Activated naive CD4-positive, alpha-beta T cell treated with anti-CD3 and anti-CD28 coated beads, Interleukin-2, amount 50 U/mL, for 72 hours (primary cell): ENCODE measurements at places on chromosomes 12 and 14. TPM values are rescaled to one million over a fixed set of nuclear protein-coding genes. Genes with fewer than 3 reads are reported as not detected.
A peak's percentile ranks its signal among the peaks of the same experiment; 100 is the strongest.

Gene COL2A1
- not detected for total RNA-seq

Gene KLRC3
- not detected for total RNA-seq

DNA sequence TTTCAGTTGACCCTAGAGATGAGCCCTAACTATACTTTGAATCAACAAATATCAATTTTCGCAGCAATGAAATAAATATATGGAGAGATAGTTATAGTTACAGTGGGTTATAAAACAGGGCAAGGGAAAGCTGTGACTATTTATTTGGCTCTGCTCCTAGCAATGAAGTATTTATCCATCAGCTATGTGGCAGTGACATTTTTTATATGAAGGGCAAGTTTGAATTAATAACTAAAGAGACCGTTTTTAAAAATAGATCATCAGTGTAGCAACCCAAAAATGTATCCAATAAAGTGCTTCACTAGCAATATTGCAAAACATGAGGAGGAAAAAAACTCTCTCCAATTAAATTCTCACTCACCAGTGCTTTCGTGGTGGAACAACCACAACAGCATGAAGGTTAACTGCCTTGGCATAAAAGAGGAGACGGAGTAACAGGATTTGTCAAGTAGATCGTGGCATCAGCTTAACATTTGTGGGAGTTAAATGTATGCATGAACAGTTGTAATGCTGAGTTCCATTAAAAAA is 58.1 kb upstream of the NUDT4 start:
- DNase-seq = no peak

Gene IKBIP
- 28.2 TPM for total RNA-seq

- DNase-seq = no peak
These were observed 325.5 kb downstream of the TMEM121 start for GRCh38 chr14:105851716-105852377.

- DNase-seq = no peak
These were observed 4.5 kb downstream of the TBX3 start for GRCh38 chr12:114679452-114679875.

DNA sequence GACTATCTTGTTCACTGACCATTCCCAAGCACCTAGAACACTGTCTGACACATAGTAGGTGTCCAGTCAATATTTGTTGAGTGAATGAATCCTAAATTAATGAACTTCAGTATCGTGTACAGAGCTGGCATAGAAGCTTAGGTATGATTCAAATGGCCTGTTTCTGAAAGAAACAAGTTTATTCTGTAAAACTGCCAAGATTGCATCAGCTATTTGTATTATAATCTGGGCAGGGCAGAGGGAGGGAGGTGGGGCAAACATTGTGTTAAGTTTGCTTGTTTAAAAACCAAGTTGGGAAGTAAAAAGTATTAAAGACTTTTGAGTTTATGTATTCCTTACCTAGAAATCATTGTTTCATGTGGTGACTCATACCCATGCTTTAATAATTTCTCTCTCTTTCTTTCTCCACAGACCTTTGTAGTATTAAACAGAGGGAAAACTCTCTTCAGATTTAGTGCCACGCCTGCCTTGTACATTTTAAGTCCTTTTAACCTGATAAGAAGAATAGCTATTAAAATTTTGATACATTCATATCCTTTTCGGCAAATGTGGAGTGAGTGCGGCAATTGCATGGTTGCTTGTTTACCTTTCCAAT is 92.8 kb downstream of the SCN8A start:
- no peak for DNase-seq

Gene CABP1
- total RNA-seq = not detected

DNA sequence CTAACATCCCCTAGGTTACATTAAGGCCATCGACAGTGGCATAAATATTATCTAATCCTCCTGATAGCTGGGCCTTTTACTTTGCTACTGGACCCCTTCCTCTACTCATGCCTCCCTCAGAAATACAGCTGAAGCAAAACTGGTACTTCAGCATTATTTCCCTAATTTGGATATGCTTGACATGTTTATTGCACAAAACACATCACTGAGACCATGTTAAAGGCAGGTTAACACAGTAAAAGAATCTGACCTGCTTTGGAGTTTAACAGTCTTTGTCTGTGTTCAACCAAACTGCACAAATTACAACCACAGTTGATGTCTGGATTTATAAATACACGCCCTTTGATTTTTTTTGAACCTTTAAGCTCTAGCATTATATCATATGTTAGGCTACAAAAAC is 156.6 kb downstream of the FOXA1 start:
- DNase-seq = no peak

- DNase-seq = no peak
These were observed 7.6 kb upstream of the NUMB start for GRCh38 chr14:73465823-73466532.

GRCh38 chr14:31895646-31896045 is 181.5 kb upstream of the ARHGAP5 start:
- DNase-seq = no peak

DNA sequence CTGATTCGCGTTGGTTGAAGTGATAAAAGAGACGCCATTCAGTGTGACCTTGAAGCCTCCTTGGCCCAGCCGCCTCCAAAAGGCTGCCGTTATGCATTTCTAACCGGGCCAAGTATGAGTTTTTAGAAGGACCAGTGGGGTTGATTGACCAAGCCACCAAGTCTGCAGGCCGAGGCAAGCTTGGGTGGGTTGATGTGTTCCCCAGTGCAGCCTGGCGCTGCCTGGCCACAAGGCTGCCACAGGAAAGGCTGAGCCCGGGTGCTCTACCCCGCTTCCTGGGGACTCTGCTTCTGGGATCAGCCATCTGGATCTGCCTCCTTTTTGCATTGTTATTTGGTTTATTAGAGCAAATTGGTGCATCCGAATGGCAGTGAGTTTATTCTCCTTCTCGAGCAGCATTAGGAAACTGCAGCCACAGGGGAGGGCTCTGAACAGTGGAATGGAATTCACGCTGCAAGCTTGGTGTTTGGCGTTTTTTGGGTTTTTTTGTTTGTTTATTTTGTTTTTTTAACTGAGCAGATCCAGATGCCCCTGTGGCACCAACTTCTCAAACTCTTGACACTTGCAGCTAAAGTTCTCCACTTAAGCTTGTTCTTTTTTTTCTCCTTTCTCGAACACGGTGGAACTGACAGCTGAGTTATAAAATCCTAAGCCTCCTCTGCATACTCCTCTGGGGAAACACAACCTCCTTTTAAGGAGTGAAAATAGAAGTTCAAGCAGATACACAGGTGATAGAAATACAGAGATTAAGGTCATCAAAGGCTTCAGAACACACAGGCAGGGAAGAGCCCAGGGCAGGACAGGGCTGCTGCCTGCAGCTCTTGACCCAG is 145.4 kb upstream of the FKBP4 start:
- no peak for DNase-seq

- DNase-seq = no peak
These were observed 43.2 kb downstream of the CCDC88C start for GRCh38 chr14:91374287-91374878.

DNA sequence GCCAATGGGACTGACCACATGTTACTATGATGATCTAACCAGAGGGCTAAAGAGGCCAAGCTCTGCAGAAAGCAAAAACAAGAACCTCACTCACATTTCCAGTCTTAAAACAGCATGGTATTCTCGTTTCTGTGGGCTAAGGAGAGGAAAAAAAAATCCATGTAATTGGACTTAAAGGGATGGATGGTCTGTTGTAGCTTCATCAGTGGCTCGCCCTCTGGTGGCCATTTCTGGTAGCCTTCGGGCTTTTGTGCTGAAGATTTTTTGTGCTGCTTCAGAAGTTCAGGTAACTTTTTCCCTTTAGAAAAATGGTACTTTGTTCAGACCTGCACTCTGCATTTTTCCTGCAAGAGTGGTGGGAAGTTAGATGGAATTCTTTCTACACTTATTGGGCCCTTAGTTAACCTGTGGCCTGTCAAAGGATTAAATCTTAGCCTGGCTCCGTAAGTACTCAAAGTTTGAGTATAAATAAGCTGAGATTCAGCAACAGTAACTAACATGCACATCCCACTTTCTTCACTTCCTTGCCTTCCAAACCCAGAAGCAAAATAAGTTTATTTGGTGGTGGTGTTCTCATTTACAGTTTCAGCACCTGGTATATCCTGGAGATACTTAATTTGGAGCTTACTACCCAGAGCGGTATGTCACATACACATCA is 22.3 kb downstream of the DCAF4 start:
- peak; percentile 71 for DNase-seq

Gene PLA2G1B
- total RNA-seq = not detected

GRCh38 chr12:79409562-79409961 is 281.2 kb downstream of the PAWR start:
- no peak for DNase-seq

GRCh38 chr12:15171012-15171655 is 50.1 kb downstream of the RERG start:
- no peak for DNase-seq

Gene FAM186B
- 0.18 TPM for total RNA-seq

DNA sequence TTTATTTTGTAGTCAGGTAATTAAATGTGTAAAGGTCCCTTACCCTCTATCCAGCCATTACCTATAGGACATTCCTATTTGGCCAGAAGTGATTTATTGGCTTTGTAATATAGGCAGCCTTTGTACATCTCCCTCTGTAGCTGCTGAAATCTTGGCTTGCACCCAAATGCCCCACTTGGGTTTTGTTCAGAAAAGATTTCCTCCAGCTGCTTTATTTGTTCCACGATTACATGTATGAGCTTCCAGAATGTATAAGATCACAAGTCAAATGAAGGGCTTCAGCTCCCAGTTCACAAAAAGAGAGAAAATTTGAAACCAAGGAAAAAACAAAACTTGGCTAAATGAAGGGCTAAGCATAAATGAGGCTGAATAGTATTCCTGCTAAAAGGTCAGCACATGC is 103.4 kb downstream of the EFCAB11 start:
- no peak for DNase-seq

DNA sequence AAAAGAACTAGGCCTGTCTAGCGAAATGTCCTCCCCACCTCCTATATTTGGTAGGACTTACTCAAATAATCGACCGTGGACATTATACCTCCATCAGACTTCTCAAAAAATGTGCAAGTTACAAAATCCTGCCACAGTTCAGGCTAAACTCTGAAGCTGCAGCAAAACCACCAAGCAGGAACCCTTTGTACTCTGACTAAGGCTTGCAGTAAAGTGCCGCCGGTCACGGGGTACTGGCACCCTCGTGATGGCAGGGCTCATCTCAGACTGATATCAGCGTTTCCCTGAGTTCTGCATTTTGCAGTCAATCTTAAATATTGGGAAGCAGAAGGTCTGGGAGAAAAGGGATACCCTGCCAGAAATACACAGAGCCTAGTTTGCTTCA is 17.1 kb downstream of the SLC11A2 start:
- DNase-seq = peak; percentile 56

Gene PIWIL1
- total RNA-seq = not detected

Gene KRT6C
- not detected for total RNA-seq

GRCh38 chr12:18591473-18591872 is 146.3 kb downstream of the PLCZ1 start:
- DNase-seq = no peak

Gene PLCZ1
- not detected for total RNA-seq

- DNase-seq = peak; percentile 43
These were observed 122.9 kb downstream of the PRKCH start for GRCh38 chr14:61444215-61444768.

Gene PHLDA1
- total RNA-seq = 5.5 TPM

- no peak for DNase-seq
These were observed 3.1 kb upstream of the GYS2 start for GRCh38 chr12:21607701-21608100.

DNA sequence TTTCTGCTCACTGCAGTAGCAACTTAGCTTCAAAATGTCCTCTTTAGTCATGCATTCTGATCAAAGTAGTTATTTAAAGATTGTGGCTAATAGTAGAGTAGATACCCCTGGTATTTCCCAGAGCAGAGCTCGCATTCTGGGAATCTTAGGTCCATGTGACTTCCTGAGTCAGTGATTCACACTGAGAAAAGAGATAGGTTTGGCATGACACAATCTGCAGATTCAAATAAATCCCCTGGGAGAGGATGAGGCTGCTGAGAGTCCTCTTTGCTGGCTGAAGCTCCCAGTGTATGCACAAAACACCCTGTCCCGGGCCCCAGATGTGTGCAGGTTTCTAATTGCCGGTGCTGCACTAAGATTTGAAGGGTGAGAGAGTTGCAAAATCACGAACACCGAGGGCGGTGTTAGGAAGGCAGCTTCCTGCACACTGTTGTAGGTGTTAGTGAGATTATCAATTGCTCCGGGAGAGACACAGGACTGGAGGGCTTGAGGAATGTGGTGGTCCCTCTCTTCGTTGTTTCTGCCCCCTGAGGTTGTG is 233.2 kb downstream of the NRXN3 start:
- no peak for DNase-seq

DNA sequence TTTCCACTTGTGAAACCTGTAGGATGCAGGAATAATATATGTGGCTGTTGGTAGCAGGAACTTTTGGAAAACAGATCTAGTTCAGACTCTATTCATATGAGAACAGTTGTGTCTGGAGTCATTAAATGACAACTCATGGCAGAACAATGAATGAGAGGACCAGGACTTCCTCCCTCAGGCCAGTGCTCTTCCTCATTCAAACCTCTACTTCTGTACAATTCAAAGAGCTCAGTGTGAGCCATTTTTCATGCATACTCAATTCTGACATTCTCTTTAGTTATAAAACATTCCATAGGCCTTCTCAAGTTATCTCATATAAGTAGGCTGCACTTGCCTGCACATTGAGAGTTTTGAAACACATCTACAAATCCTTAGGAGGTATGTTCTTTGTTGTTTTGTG is 1526.6 kb upstream of the FLRT2 start:
- no peak for DNase-seq

Gene CCND2
- total RNA-seq = 266 TPM

GRCh38 chr12:75792687-75793086 is 238.9 kb downstream of the PHLDA1 start:
- DNase-seq = no peak

- no peak for DNase-seq
These were observed 336.9 kb downstream of the BMP4 start for GRCh38 chr14:53619691-53620231.

DNA sequence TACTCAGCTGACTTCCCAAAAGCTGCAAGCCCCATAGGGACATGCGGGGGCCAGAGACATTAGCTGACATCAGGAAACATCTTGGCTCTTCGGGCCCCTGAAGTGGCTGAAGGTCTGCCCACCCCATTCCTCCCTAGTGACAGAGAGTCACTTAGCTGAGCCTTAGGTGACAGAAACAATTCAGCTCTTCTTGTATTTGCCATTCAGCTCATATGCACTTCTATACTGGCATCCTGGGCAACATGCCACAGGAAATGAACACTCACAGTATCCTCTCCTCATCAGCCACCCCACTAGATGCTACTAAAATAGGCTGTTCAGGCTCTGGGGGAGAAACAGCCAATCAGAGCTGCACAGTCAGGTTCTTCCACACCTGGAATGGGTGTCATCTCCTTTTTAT is 3.4 kb downstream of the DCTN2 start:
- no peak for DNase-seq

GRCh38 chr12:131000000-131000486 is 46.3 kb downstream of the ADGRD1 start:
- DNase-seq = no peak
